ENCODE measurements at places on chromosomes 13 and 19.

DNA sequence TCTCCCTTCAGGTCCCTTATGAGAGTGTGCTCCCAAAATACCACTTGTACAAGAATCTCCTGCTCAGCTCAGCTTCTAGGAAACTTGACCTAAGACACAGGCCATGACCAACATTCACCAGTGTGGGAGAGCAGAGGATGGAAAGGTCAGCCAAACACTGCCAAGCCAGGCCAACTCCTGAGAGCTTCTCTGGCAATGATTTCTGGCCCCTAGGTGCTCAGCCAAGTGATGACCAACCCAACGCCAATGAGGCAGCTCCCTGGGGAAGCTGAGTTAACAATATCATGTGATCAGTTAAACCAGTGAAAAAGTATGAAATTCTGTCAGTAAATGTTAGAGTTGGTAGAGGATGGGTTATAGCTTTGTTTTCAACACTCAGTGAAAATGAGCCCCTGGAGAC, 49.1 kb upstream of the FLT1 start:
- no peak for DNase-seq

- no peak for DNase-seq
These were observed 51.7 kb downstream of the KATNAL1 start for GRCh38 chr13:30255696-30256095.

GRCh38 chr13:113775451-113776145, 16.6 kb downstream of the TMEM255B start:
- DNase-seq = no peak

DNA sequence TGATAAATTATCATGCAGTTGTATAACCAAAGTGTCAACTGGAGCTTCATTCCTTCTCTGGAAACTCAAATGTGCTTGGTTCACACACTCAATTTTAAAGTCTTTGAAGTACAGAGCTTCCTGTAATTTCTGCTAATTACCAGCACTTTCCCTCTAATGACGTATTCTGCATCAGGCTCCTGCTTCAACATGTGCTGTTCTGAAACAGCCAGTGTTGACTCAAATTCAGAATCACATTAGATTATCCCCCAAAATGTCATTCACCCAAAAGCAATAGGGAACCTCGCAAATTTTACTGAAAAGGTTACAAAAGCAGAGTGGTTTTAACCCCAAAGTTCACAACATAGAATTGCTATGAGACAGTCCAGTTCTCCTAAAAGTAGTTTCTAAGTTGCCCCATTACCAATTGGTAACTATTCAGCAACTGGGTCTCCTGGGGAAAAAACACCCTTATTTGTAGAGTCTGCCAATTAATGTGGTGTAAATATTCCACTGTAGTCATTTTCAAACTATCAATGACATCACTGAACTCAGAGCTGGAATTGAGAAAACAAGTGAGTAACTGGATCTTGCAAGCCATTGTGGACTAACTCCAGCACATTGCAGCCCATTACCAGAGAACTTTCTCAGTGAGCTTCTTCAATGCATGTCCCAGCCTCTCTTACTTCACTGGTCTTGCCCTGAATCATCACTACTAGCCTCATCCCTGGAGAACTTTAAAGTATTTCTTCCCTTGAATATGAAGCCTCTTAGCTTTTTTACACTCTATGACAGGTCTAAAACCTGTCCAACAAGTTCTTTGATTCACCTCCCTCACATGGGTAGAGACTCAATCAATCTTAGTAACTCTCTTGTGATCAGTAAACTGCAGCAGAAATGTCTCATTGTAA, 955.4 kb downstream of the EFNB2 start:
- DNase-seq = no peak

DNA sequence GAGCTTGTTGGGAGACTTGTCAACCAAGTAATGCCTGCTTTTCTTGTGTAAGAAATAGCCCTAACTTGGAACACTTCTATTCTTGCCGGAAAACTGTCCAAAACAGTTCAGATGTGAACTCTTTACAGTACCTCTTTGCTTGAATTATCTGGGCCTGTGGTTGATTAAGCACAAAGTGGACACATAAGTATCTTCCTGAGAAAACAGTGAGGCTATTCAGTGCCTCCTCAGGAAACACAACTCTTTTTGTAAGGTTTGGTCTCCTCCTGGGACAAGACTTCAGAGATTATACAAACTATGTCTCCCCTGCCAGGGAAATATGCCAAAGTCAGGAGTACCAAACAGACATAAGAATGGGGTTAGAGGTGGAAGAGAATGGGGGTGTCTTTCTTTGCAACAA, 127.7 kb downstream of the LACC1 start:
- DNase-seq = no peak

DNA sequence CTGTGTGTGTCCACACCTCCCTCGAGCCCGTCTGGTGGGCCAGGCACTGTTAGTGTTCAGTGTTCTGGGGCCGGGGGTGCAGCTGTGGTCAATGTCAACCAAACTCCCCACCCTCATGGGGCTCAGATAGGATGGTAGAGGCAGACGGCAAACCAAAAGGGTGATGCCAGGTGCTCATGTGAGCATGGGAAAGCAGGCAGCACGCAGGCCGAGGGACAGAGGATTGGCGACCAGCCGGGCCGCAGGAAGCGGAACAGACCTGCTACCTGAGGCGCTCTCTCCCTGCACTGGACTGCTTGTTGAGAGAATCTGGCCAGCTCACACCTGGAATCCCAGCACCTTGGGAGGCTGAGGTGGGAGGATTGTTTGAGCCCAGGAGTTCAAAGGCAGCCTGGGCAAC, 29.1 kb downstream of the DHX34 start:
- no peak for DNase-seq

Measured in stimulated activated CD4-positive, alpha-beta T cell treated with anti-CD3 and anti-CD28 coated beads, Interleukin-12 subunit alpha, Interleukin-12 subunit beta, amount 100 ng/mL, for 24 hours (primary cell).